ENCODE measurements at places on chromosomes 6 and 20. TPM values are rescaled to one million over a fixed set of nuclear protein-coding genes. Genes with fewer than 3 reads are reported as not detected.

DNA sequence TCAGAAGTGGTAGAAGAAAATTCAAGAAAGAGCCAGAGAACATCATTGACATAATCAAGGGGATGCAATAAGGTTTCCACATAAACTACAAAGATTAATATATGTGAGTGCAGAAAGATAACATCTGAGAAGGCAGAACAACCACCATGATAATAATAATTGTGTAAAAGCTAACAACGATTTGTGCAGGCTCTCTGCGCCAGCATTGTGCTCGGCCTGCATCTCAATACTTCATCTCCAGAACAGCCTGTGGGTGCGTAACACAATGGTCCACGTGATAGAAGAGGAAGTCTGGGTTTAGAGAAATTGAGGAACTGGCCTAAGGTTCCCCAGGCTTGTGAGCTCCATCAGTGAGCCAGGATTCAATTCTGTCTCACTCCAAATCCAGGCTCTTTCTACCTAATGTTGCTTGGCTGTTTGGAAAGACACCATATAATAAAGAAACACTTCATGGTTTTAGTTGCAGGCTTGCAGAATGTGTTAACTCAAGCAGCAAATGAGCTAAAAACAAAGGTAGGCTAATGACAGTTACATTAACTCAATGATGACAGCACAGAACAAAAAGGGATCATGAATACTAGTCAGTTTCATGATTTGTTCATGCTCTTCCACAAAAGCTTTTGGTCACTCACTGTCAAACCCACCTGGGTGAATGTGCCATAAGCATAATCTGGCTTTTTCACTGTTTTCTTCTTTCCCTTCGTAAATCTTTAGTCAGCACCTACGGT, 71.2 kb downstream of the LY86 start:
- H3K36me3 ChIP-seq = no peaks in the 10 kb centered on the region
- no peak overlapping the region for H3K4me3 ChIP-seq
- H3K27me3 ChIP-seq = no peaks in the 10 kb centered on the region

DNA sequence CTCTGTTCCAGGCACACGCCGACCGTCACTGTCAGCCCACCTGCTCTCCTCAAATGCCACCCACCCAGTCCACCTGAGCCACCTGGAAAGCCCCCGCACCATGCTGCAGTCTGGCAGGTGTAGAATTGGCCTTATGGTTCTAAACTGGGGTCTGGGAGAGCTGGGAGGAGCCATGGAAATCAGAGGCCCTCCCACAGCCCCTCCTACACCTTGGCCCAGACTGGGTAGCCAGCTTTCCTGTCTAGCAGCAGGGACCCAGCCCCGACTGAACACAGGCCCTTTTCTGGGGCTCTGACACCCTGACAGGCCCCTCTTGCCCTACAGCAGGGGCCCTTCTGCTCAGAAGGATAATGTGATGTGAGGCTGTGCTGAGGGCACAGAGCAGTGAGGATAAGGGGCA, 31.1 kb downstream of the LRFN2 start:
- no peaks in the 10 kb centered on the region for H3K4me1 ChIP-seq
- H3K4me3 ChIP-seq = no peak overlapping the region
- H3K36me3 ChIP-seq = no peaks in the 10 kb centered on the region
- no peak overlapping the region for H3K27ac ChIP-seq
- DNase-seq = no peak

The DPPA5 gene
- not detected for total RNA-seq

- H3K4me1 ChIP-seq = peaks cover 4% of the 10 kb centered on the region
- H3K27ac ChIP-seq = no peak overlapping the region
- no peaks in the 10 kb centered on the region for H3K36me3 ChIP-seq
- no peaks in the 10 kb centered on the region for H3K27me3 ChIP-seq
- H3K4me3 ChIP-seq = no peak overlapping the region
These were observed 341.6 kb downstream of the PRKN start for GRCh38 chr6:162385980-162386379.

The XKR7 gene
- total RNA-seq = under 0.01 TPM

The JPH2 gene
- total RNA-seq = 0.09 TPM

The CCN5 gene
- total RNA-seq = not detected

DNA sequence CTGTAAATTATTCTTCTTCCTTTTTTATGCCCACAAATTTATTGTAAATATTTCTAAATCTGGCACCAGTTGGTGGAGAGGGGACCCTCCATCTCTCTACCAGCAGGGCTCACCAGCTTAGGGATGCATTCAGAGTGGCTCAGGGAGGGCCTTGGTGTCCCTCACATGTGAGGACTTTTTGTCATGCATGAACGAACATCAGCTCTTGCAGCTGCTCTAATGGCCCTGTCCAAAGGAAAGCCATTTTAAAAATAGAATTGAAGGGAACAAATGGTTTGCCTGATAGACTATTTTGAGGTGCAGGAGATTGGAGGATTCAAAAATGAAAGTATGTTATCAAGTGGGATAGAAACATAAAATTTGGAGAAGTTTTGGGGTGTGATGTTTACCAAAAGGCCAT, 37.5 kb upstream of the KLHL31 start:
- no peak overlapping the region for H3K4me3 ChIP-seq
- no peak overlapping the region for H3K27ac ChIP-seq
- H3K27me3 ChIP-seq = no peaks in the 10 kb centered on the region
- DNase-seq = no peak
- no peaks in the 10 kb centered on the region for H3K4me1 ChIP-seq
- no peaks in the 10 kb centered on the region for H3K36me3 ChIP-seq

DNA sequence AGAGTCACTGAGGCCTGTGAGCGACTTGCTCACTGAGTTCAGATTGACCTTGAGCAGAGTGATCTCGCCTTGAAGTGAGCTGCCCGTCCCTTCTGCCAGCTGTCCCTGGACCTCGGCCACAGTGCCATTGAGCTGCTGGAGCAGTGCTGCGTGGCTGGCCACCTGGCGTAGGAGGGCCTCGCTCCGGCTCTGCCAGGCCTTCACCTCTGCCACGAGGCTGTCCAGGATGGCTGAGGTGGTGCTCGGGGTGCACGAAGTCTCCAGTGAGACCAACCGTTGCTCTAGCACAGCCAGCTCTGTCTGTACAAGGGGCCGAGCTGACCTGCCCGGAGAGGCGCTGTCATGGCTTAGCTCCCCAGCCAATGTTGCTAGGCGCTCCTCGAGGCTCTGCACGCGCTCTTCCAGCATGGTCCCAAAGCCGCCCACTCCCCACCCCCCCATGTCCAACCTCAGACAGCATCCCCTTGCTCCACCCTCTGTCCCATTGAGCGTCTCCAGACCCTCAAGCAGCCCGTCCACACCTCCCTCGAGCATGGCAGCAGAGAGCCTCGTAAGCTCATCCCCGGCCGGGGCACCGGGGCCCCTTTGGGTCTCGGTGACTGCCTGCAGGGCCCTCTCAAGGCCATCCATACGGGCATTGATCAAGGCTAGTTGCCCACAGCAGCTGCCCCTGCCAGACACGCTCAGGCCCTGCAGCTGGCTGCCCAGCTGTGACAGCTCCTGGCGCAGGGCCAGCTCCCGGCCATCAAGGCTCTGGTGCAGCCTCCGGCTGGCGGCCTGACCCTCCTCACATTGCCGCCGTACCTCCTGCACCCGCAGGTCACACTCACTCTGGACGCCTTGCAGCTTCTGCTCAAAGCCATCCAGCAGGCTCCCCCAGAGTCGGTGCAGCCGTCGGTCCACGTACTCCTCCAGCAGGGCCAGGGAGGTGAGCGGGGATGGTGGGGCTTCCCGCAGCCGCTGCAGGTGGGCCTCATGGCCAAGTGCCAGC, 4.6 kb downstream of the EMILIN3 start:
- H3K4me3 ChIP-seq = no peak overlapping the region
- H3K27me3 ChIP-seq = peaks cover 2% of the 10 kb centered on the region
- H3K36me3 ChIP-seq = peaks cover 3% of the 10 kb centered on the region
- H3K4me1 ChIP-seq = peaks cover 9% of the 10 kb centered on the region
- no peak overlapping the region for H3K27ac ChIP-seq

The SNAP91 gene
- total RNA-seq = not detected

GRCh38 chr6:13113981-13114593, 214.2 kb downstream of the TBC1D7 start:
- H3K4me3 ChIP-seq = no peak overlapping the region
- no peaks in the 10 kb centered on the region for H3K4me1 ChIP-seq
- no peak overlapping the region for H3K27ac ChIP-seq
- H3K36me3 ChIP-seq = no peaks in the 10 kb centered on the region
- no peak for DNase-seq

The ARMH2 gene
- total RNA-seq = not detected

DNA sequence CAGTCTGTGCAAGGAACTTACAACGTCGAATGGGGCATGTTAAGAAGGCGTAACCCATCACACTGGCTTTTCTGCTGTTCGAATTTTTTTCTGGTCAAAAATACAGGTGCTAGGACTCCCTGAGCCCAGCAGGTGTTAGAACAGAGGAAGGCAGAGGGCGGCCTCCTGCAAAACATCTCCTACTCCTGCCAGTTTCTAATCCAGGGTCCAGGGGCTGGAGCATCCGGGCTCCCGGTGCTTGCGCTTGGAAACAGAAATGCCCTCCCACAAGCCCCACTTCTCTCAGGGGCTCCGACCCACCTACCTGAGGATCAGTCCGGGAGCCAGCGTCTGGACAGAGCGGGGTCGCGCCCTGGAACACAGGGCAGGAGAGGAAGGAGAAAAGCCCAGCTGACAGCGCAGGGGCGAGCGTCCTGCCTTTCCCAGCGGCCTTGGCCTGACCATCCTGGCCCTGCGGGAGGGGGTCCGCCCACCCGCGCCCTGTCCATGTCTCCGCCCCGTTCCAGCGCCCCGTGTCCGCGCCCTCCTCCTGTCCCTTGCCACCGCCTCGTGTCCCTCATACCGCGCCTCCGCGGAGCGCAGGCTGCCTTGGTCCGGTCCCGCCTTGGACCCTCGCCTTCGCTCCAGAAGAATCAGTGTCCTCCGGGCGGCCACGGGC, 14.8 kb upstream of the LPA start:
- peak overlapping the region; percentile 62 for H3K4me3 ChIP-seq
- DNase-seq = peak; percentile 54
- no peaks in the 10 kb centered on the region for H3K36me3 ChIP-seq

- no peak overlapping the region for H3K4me3 ChIP-seq
- peaks cover 20% of the 10 kb centered on the region for H3K4me1 ChIP-seq
- H3K27me3 ChIP-seq = no peaks in the 10 kb centered on the region
- no peak for DNase-seq
- no peaks in the 10 kb centered on the region for H3K36me3 ChIP-seq
These were observed 73.1 kb downstream of the HIVEP2 start for GRCh38 chr6:142871910-142872331.

GRCh38 chr6:25660512-25660911, 8.5 kb downstream of the SCGN start:
- DNase-seq = no peak
- H3K4me3 ChIP-seq = no peak overlapping the region
- H3K4me1 ChIP-seq = peaks cover 10% of the 10 kb centered on the region

DNA sequence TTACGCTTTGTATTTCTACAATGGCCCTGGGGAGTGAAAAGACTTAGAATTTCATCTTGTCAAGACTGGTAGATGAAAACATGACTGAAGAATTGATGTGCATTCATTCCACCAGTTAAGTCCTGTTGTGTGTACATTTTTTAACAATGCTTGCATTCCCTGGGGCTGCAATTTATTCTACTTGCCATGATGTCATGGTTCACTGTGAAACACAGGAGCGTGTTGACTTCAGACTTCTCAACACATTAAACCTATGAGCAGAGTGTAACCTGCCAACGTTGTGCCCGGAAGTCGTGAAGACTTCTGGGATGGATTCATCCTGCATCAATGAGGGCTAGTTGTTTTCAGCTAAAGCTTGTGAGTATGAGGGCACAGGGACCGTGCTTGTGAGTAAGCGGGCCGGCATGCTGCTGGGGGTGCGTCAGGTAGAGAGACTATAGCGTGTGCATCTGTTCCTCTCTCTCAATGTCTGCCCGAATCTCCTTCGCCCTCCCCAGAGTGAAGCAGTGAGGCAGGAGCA, 26.3 kb upstream of the RIMS4 start:
- no peaks in the 10 kb centered on the region for H3K27me3 ChIP-seq
- no peak overlapping the region for H3K27ac ChIP-seq
- no peak overlapping the region for H3K4me3 ChIP-seq
- H3K36me3 ChIP-seq = no peaks in the 10 kb centered on the region

The GRM1 gene
- total RNA-seq = 0.05 TPM

DNA sequence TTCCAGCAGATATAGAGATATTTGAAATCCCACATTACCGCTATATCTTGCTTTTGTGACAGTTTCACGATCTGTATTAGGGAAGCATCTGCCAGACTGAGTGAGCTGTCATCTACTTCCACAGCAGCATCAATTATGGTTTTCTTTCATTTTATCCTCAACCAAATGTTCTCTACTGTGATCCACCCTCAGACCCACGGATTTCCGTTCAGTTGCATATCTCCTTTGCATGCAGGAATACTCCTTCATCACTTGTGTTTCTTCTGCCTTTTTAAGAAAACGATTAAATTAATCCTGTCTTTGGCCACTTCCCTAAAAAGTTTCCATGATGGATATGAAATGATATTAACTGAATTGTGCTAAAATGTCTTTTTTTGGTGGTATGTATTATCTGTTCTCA, 262.1 kb upstream of the ADGRB3 start:
- no peak overlapping the region for H3K4me3 ChIP-seq
- H3K4me1 ChIP-seq = no peaks in the 10 kb centered on the region
- no peaks in the 10 kb centered on the region for H3K27me3 ChIP-seq
- DNase-seq = no peak

- DNase-seq = no peak
- no peak overlapping the region for H3K4me3 ChIP-seq
- H3K36me3 ChIP-seq = no peaks in the 10 kb centered on the region
These were observed 417.2 kb downstream of the RFPL4B start for GRCh38 chr6:112764377-112764776.

DNA sequence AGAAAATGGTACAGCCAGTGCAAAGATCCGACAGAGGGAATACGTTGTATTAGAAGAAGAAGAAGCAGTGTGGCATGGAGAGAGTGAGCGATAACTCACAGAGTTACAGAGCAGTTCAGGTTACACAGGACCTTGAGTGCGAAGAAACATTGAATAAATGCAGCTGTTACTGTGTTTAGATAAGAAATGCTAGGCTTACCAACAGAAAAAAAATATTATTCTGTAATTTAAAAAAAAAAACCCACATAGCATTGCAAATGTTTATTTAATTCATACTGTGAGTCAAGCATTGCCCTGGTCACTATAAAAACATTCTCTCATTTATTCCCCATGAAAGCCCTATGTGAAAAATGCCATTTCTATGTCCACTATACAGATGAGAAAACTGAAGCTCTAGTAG, 373.4 kb upstream of the EPHA7 start:
- no peak for DNase-seq
- no peak overlapping the region for H3K27ac ChIP-seq
- no peak overlapping the region for H3K4me3 ChIP-seq

DNA sequence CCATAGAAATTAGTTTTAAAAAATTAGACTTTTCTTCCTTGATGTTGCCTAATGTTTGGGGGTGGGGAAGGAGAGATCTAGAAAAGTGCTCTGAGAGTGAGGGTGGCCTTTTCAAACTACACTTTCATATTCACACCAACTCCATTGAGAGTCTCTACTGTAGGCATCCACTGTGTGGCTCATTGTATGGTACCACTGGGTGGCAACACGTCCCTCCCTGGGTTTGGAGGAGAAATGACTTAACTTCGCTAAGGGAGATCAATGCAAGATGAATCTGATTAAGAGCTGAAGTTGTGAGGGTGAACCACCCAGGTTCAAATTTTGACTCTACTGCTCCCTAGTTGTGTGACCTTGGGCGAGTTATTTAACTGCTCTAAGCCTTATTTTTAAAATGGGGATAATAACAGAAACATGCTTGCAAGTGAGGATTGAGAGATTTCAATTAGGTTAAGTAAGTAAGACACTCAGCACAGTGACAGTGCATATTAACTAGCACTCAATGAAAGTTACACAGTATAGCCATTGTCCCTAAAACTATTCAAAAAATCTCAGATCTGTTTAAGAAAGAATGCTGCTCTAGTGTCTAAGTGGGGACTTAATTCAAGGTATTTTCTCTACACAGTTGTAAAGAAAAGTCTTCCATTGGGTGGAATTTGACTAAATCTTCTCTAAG, 193.5 kb upstream of the CNR1 start:
- no peaks in the 10 kb centered on the region for H3K36me3 ChIP-seq
- no peak for DNase-seq
- no peak overlapping the region for H3K27ac ChIP-seq
- no peaks in the 10 kb centered on the region for H3K4me1 ChIP-seq

The SPAG4 gene
- total RNA-seq = 3.3 TPM

The GCNT2 gene
- 16.7 TPM for total RNA-seq
